ENCODE measurements at places on chromosomes 5 and 9. TPM values are rescaled to one million over a fixed set of nuclear protein-coding genes. Genes with fewer than 3 reads are reported as not detected.
A peak's percentile ranks its signal among the peaks of the same experiment; 100 is the strongest.

DNA sequence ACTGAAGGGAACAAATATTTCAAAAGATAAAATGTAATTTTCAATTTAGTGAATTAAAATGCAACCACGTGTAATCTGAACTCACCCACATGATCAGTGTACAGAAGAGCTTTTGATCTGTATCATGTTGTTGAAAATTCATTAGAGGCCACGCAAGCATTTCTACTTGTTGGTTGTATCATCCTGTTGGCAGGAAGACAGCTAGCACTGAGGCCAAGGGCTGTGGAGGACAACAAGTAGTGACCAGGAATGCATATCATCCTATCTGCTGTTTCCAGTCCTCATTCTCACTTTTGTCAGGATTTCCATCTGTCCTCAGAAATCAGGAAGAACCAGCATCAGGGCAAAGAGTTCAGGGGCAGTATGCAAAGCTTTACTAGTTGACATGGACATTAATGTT is 29.9 kb upstream of the CKS2 start:
- DNase-seq: no peak

PPP1R26 gene
- total RNA-seq: 19.4 TPM

- no peak for DNase-seq
Observed at GRCh38 chr5:96649681-96650540, 12.3 kb upstream of the CAST start.

UBE2B gene
- 152 TPM for total RNA-seq

- DNase-seq: no peak
Observed at GRCh38 chr5:67032921-67033664, 163.5 kb downstream of the CD180 start.

DNA sequence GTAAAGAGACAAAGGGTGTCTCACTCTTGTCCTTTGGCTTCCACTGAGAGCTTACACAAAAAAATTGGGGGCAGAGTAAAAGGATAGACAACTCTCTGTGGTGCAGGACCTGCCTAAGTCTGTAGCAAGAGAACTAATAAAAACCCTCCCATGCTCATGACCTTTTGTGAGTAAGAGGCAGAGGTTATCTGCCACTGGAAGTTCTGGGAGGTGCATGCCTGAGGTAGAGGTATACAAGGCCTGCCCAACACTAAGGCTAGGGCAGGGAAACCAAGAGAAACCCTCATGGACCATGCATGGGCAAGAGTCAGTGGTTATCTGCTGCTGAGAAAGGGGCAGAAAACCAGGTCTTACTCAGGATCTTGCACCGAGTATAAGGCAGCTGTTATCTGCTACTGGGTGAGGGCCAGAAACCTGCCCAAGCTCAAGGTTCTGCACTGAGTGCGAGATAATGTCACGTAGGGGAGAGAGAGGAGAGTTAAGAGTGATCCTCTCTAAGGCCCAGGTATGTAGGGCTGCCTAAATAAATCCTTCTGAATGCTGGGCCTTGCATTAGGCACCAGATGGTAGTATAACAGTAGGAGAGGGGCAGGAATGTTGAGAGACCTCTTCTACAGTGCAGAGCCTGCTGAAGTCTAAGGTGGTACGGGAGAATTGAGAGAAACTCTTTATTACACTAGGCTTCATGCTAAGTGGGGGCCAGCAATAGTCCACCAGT is 143.4 kb downstream of the MACROH2A1 start:
- DNase-seq: no peak

DNA sequence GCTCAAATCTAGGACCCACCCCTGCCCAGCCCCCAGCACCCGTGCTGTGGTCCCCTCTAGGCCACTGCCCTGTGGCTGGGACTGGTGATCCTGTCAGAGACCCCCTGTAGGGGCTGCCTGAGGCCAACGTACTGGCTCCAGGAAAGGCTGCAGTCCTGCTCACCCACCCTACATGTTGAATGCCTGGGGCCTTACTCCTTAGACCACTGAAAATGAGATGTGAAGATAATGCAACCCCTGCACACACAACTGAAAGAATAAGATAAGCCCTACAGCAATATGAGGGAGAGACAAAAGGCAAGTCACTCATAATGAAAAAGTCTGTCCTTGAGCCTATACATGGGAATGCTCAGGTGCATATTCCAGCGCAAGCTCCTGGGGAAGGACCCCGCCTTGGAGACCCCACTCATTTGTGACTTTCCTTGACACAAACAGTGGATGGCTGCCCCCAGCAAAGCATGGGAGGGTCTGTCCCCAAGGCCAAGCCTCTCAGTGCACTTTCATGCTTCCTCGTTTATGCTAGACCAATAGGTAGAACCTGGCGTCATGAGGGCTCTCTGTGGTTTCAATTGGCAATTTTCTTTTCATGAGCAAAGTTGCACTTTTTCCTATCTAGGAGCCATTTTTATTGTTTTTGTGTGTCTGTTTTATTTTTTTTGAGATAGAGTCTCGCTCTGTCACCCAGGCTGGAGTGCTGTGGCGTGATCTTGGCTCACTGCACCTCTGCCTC is 12.5 kb upstream of the WNK2 start:
- no peak for DNase-seq

SVEP1 gene
- 14.3 TPM for total RNA-seq

DNA sequence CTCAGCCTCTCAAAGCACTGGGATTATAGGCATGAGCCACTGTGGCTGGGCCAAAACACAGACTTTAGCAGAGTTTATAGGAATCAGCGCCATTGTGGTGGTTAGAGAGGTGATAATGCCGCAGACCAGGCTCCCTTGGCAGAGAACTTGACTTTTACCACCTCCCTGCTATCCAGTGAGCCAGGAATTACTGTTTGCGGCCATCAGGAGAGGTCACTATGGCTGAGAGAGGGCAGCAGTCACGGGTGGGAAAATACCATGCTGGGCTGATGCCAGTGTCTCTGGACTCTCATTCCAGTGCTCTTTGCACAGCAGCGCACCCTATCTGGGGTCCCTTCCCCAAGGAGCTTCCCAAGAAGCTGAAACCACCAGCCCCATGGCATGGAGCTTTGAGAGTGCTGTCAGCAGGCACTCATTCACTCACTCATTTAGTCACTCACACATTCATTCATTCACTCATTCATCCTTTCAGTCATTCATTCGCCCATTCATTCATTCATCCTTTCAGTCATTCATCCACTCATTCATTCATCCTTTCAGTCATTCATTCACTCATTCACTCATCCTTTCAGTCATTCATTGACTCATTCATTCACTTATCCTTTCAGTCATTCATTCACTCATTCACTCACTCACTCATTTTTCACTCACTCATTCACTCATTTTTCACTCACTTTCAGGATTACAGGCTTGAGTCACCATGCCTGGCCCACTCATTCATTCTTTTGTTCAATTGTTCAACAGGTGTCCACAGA is 27.3 kb upstream of the RNU6ATAC start:
- peak; percentile 17 for DNase-seq

PPP3R2 gene
- total RNA-seq: not detected

- peak; percentile 20 for DNase-seq
Observed at GRCh38 chr9:94922691-94923107, 196.2 kb downstream of the AOPEP start.

All from heart left ventricle (tissue), 16 donors.